ENCODE measurements at places on chromosomes 5 and 9.

DNA sequence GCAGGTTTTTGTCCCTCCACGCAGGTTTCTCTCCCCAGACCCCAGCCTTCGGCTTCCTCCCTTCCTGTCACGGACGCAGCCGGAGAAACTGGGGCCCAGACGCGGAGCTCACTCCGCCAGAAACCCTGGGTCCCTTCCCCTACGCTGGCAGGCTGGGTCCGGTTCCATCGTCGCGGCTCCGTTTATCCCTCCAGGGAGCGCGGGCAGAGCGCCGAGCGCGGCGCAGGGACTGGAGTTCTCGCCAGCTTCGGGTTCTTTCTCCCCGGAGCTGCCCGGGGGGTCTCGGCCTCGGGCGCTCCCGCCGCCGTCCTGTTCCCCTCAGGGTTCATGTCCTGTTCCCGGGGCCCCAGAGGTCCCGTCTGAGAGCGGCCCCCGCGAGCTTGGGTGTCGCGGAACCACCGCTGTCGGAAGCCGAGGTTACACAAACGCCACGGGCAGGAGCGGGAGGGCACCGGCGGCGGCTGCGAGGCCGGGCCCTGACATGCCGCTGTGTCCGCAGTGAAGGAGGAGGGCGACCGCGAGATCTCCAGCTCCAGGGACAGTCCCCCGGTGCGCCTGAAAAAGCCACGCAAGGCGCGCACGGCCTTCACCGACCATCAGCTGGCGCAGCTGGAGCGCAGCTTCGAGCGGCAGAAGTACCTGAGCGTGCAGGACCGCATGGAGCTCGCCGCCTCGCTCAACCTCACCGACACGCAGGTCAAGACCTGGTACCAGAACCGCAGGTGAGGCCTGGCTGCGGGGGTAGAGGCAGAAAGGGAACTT, 4.6 kb downstream of the BARHL1 start:
- DNase-seq: no peak

DNA sequence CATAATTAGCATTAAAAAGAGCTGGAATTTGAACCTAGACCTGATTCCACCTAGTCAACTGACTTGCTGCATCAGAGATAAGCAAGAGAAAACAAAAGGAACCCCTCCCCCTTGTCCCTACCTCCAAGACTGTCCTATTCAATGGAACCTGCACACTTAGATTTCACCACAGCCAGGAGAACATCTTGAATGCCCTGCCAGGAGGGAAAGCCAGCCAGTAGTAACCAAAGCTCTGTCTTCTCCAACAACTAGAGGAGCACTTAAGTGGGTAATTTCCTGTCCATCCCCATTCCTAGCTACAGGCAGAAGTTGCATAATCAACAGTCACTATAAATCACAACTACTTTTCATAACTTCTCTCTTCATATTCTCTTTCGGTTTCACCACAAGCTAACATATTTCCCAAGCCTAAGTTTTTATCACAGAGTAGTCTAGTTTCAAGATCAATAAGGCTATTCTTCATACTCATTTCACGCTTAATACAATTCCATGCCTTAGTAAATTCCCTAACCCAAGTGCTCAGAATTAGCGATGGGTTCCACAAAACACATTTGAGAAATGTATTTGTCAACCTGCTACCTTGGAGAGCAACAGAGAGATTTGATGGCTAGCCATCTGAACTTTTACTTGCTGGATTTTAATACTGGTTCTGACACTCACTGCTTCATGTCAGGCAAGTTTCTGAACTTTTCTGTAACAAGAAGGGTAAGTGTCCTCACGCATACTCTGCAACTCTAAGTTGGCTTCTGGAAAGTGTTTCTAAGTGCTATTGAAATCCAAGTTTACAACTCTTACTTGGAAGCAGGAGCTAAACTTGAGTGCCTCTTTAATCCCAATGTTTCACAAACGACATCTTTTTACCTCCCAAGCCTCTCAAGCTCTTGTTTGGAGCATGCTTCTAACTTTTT, 2.0 kb downstream of the DENND1A start:
- DNase-seq: no peak

DNA sequence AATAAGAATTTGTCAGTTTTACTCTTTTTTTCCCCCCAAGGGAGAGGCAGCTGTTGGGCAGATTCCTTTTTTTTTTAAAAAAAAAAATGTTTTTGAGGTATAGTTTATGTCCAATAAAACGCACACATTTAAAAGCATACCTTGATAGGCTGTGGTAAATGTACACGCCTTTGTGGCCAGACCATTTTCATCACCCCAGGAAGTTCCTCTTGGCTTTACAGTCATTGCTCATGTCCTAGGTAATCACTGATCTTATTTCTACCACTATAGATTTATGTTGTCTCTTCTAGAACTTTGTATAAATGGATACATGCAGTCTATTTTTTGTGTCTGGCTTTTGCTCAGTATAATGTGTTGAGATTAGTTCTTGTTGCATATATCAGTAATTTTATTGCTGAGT, 9.8 kb downstream of the SUB1 start:
- DNase-seq: no peak

- DNase-seq: no peak
These were observed 1013.9 kb downstream of the EFNA5 start for GRCh38 chr5:106656821-106657220.

DNA sequence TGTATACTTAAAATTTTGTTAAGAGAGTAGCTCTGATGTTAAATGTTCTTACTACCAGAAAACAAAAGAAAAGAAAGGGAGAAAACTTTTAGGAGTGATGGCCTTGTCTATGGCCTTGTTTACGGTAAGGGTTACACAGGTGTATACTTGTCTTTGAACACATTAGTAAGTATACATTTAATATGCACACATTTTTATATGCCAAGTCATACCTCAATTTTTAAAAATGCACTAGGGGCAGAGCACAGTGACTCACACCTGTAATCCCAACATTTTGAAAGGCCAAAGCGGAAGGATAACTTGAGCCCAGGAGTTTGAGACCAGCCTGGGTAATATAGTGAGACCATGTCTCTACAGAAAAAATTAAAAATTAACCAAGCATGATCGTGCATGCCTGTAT, 166.7 kb upstream of the SNX2 start:
- no peak for DNase-seq

DNA sequence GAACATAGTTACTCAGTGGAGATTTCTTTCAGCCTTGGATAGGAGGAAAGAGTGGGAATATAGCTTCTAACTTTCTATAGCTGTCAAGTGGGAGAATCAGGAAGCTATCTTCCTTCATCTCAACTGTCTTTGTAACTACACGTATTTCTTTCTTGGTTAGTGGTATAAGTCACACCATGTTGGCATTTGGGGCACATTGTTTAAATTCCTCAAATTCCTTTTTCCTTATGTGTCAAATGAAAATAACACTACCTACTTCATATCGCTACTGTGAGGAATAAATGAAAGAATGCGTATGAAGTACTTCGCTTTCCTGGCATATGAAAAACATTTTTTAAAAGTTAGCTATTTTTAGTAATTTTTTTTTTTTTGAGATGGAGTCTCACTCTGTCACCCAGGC, 1082.5 kb upstream of the WWC1 start:
- DNase-seq: no peak

DNA sequence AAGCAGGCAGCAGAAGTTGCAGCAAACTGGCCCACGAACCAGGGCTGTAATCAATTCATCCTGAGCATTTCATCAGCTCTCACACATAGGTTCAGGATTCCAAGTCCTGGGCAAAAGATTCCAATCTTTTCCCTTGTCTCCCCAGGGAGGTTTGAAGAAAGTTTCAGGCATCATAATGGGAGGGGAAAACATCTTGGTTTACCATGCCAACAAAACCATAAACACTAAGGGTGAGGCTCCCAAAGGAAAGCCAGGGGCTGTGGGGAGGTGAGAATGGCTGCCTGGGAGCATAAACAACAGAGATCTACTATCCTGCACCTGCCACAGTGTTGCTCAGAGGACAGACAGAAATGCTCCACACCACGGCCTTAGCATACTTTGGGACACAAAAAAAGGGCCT, 94.6 kb downstream of the SH3TC2 start:
- no peak for DNase-seq

GRCh38 chr5:91145333-91145620, 237.8 kb downstream of the ARRDC3 start:
- no peak for DNase-seq

GRCh38 chr5:157400741-157401495, 59.1 kb upstream of the NIPAL4 start:
- no peak for DNase-seq

Measured in stimulated activated CD8-positive, alpha-beta memory T cell treated with anti-CD3 and anti-CD28 coated beads, Interleukin-4, amount 100 ng/mL, for 1 hour (primary cell).